Body of pancreas (tissue), 4 donors: ENCODE measurements at places on chromosomes 7 and 10. TPM values are rescaled to one million over a fixed set of nuclear protein-coding genes. Genes with fewer than 3 reads are reported as not detected.

DNA sequence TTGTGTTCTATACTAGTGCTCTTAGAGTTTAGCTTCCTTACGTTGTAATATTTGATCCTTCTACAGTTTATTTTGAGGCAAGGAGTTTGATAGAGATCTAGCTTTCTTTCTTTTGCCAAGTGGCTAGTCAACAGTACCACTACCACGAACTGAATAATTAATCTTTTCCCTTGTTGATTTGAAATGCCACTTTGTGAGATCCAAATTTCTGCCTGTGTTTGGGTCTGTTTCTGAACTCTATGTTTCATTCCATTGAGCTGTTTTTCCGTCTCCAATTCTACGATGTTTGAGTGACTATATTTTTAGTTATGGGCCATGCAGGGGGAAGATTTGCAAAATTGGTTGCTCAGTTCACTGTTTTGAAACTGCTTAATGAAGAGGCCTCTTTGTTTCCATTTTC, 134.7 kb downstream of the KIAA1217 start:
- no peak for DNase-seq

Gene TUBB8
- 14.2 TPM for total RNA-seq

GRCh38 chr7:26337232-26337865, 45.7 kb downstream of the SNX10 start:
- DNase-seq, result no peak

Gene NKX2-3
- not detected for total RNA-seq
